ENCODE measurements at places on chromosomes 3 and 15.
A peak's percentile ranks its signal among the peaks of the same experiment; 100 is the strongest.

DNA sequence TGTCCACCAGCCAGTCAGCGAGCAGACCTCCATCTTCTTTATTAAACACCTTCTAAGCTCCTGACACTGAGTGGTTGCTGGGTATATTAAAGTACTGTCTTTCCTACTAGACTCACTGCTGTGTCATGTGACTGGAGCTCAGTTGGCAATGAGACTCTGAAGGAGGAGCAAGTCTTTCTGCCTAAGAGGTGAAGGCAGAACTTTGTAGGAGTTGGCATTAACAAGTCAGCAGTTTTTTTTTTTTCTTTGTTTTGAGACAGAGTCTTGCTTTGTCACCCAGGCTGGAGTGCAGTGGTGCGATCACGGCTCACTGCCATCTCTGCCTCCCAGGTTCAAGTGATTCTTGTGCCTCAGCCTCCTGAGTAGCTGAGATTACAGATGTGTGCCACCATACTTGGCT is 62.2 kb downstream of the ABHD5 start:
- no peak for DNase-seq

DNA sequence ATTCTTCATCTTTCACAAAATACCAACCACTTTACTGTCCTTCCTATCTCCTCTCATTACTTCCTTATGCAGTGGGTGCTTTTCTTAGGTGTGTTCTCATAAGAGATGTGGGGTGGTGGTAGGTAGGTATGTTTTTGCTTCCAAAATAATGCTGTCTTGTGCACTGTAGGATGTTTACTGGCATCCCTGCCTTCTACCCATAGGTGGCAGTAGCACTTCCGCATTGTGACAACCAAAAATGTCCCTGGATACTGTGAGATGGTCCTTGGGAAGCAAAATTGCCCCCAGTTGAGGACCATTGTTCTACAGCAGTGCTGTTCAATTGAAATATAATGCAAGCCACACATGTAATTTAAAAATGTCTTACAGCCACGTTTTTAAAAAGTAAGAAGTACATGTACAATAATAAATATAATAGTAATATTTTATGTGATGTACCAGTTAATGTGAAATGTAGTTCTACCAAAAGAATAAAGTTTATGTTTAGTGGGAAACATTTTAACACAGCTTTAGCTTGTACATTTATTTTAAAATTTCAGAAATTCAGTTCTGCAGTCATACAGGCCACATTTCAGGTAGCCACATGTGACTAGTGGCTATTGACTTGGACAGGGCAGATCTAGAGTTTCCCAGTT is 75.2 kb downstream of the NEO1 start:
- DNase-seq = peak; percentile 9

- peak; percentile 42 for DNase-seq
Observed at GRCh38 chr3:144127014-144127413, 155.4 kb downstream of the DIPK2A start.

- no peak for DNase-seq
Observed at GRCh38 chr15:47129033-47129432, 588.3 kb upstream of the SEMA6D start.

GRCh38 chr15:40633178-40633577 is 39.1 kb downstream of the KNL1 start:
- DNase-seq = no peak

All from umbilical cord (tissue), 2 donors.